K562 (cell line): ENCODE measurements at places on chromosomes 3 and 15.

- no peak for DNase-seq
Observed at GRCh38 chr3:9194509-9195184, 54.8 kb downstream of the SRGAP3 start.

DNA sequence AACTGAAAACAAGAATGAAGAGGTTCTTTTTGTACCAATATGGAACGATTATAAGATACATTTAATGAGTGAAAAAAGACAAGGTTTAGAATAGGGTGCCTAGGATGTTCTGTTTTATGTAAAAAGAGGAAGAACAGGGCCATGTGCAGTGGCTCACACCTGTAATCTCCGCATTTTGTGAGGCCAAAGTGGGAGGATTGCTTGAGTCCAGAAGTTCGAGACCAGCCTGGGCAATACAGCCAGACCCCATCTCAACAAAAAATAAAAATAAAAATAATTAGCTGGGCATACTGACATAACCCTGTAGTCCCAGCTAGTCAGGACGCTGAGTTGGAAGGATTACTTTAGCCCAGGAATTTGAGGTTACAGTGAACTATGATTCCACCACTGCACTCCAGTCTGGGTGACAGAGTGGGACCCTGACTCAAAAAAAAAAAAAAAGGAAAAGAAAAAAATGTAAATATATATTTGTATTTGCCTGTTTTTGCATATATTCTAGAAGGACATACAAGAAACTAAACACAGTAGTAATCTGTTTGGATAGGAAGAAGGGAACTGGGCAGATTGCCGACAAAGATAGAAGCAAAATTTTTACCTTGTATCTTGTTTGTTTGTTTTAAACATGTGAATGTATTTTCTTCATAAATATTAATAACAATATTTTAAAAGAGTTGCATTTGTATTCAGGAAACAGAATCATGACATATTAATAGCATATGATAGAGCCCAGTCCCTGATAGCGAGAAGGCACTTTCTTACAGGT is 174.3 kb downstream of the SOX2 start:
- no peak for DNase-seq

DNA sequence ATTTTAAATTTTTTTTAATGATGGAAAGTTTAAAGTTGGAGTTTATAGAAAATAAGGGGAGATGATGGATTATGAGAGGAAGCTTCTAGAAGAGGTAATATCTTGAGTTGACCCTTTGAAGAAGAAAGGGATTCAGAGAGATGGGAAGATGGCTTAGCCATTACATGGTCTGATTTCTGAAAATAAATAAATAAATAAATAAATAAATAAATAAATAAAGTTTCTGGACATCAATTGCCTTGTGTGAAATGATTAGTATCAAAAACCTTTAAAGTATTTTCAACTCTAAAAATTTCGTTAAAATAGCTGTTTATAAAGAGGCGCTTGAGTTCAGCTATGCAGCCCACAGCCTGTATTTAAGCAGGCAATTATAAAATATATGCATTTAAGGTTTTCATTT is 93.3 kb downstream of the MB21D2 start:
- no peak for DNase-seq

DNA sequence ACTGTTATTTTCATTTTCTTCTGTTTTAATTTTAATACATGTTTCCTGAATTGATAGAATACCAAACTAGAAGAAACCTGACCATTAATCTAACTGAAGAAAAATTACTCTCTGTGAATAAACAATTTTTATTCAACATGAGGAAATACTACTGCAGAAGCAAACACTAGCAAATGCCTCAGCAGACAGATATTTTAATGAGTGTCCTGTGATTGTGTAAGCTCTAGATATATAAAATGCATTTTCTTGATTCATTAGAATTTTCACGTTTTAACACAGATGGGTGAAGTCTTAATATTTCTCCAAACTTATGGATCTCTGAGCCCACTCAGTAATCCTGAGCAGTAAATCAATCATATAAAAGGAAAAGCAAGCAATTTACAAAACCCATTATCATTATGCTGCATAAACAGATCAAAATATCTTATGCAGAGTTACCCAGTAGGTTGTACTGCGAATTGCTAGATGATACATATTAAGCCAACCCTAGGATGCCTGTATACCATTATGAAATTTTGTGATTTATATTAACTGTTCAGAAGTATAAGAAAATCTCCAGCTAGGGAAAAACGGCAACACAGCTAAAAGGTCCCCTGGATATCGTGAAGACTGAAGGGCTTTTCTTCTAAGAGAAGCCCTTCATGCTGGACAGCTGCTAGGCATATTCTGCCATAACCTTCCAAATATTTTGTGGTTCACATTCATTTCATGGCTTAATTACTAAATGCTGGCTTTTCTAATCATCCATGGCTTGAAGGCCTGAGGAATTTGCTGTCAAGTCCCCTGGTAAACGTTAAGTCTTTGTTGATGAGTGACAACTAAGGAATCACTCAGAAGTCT is 157.7 kb upstream of the TGFBR2 start:
- DNase-seq = no peak

GRCh38 chr15:70433586-70434324 is 329.6 kb downstream of the UACA start:
- DNase-seq = no peak

GRCh38 chr15:82890995-82891390 is 61.5 kb downstream of the HOMER2 start:
- no peak for DNase-seq
